NCI-H146 (cell line): ENCODE measurements at places on chromosomes 6 and 20.

GRCh38 chr6:75830959-75831885 is 82.2 kb downstream of the MYO6 start:
- DNase-seq, result no peak

DNA sequence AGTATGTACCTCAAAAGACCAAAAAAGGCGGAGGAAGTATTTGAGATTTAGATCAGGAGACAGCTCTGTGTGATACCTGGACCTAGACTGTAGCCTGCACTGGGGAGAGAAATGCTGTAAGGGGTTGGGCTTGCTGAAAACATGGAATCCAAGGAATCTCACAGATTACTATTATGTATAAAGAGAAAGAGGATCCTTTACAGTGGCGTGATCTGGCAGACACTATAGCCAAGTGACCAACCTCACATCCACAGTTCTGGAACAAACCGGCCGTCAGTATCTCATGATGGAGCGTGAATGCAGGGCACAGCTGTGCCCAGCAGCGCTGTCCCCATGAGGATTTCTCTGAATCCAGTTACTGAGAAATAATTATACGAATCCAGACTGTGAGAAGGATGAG is 12.3 kb downstream of the DDX27 start:
- no peak for DNase-seq

- DNase-seq, result no peak
Measured at GRCh38 chr6:135813401-135813800, 38.1 kb upstream of the PDE7B start.

DNA sequence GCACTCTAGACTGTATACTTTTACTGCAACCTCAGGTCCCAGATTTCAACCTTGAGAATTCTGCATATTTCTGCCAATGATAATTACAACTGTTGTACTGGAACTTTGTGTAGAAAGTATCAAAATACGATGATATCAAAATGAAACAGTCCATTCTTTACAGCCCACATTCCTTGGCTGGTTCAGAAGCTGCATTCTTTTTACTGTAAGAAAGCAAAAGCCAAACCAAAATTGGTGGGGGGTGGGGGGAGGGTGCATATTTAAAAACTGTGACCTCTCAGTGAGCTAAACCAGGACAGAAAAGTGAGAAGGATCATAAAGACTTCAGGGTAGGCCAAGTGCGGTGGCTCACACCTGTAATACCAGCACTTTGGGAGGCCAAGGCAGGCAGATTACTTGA is 41.8 kb upstream of the UBR2 start:
- DNase-seq, result no peak
